ENCODE measurements at places on chromosomes 1 and 21.

GRCh38 chr1:55894521-55894920 is 679.4 kb upstream of the USP24 start:
- no peak for DNase-seq

DNA sequence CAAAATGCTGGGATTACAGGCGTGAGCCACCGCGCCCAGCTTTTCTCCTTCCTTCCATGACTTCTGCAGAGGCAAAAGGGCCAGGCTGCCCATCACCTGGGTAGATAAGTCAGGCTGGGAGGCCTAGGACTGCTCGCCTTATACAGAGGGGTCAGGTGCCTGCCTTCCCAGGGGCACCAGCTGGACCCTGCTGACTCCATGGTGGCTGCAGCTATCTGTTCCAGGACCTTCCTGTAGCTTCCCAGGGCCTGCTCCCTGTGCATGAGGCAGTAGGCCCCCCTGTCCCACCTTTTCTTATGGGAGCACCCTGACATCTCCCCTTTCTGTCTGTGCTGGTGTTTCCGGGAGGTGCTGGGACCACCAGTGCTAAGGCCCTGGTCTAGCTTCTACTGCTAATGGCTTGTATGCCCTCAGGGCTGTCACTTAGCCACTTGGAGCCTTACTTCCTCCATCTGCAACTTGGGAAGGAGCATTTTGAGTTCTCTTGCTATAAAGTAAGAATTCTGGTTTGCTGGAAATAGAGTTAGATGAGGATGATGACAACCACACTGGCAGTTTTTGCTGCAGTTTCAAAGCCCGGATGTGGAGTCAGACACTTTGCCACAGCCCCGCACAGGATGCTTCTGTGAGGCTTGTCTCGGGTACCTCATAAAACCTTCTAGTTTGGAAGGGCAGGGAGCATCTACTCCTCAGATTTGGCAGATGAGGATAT is 14.4 kb downstream of the SOX13 start:
- DNase-seq = no peak

DNA sequence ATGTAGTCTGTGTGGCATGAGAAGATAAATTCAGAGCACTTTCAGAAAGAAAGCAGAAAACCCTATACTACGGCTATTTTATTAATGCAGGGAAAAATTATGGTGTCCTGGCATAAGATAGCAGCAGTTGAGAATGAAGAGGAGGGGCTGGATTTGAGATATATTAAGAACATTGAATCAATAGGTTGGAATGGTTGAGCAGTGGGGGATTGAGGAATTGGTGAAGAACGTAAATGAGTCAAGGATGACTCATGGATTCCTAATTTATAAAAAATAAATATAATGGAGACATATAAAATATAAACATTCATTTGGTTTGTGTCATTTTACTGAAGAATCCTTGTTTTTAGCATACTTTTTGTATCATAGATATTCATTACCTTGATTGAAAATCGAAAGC is 234.3 kb upstream of the ADAMTS5 start:
- DNase-seq = no peak

- no peak for DNase-seq
These were observed 57.2 kb upstream of the PUM1 start for GRCh38 chr1:31122741-31123140.

GRCh38 chr1:167128261-167129227 is 34.7 kb downstream of the STYXL2 start:
- no peak for DNase-seq

DNA sequence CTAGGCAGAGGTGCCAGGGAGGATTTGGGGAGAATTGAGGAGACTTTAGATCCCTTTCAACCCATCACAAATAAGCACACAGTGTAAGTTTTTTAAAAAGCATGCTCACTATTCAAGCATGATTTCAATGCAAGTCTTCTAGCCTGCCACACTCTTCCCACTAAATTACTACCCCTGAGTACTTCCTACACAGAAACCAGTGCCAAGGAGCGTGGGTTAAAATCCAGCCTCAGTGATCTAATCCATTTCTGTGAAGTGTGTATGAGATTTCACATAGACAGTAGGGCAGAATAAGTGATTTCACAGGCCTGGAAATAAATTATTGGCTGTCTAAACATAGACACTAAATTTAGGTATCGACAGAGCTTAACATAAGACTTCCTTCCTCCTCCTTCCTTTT is 142.9 kb upstream of the ATP1B1 start:
- no peak for DNase-seq
